ENCODE measurements at places on chromosomes 7 and 10.

DNA sequence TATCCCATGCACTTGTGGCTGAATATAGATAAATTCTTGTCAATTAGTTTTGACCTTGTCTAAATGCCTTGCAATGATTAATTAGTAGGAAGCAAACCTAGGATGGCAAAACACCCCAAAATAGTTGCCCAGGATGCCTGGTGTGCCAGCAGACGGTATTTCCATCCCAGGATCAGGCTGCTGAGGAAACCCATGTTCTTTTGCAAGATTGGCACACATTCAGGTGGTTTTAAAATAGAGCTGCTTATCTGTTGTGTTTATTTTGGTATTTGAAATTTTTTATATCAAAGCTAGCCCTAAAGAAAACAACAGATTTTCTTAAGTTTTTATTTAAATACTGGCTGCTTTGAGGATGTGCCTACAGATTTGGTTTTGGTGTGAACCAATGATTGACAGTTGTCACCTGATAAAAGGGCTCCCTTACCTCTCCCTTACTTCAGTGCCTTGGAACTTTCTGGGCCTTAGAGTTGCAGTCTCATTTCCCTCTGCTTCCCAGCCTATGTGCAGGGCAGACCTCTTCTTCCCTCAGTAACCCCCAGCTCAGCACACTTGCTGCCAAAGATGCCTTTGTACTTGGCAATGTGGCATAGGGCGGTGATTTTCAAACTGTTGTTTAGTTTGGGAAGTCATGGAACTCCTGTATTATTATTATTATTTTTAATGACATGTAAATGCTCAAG is 54.0 kb downstream of the CCNY start:
- DNase-seq = no peak

DNA sequence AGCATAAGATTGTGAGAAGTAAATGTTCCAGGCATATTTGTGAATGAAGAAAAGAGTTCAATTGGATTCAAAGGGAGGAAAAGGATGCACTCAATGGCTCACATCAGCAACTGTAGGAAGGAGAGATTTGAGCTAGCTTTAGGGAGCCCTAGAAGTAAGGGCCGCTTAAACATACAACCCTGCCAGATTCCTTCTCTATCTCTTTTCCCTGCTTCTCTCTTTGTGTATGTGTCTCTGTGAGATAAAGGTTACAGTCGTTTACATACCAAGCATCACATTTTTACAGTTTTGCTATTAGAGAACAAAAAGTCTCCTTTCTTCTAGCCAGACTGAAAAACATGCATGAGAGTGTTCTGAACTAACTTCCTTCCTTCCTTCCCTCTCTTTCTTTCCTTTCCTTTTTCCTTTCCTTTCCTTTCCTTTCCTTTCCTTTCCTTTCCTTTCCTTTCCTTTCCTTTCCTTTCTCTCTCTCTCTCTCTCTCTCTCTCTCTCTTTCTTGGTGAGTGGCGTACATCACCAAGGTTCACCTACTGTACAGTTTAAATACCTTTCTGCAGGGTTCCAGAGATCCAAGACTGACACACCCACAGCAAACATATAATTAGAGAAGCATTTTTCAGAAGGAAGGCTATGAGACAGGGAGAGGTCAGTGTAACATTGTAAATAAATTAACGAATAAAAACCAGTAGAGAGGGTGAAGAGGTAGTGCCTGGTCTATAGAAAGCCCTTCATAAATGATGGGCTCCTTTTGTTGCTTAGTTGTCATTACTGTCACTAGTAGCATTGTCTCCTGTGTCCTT is 240.4 kb downstream of the ARL4A start:
- DNase-seq = no peak

- DNase-seq = no peak
These were observed 71.1 kb downstream of the SPDYE5 start for GRCh38 chr7:75563171-75563570.

DNA sequence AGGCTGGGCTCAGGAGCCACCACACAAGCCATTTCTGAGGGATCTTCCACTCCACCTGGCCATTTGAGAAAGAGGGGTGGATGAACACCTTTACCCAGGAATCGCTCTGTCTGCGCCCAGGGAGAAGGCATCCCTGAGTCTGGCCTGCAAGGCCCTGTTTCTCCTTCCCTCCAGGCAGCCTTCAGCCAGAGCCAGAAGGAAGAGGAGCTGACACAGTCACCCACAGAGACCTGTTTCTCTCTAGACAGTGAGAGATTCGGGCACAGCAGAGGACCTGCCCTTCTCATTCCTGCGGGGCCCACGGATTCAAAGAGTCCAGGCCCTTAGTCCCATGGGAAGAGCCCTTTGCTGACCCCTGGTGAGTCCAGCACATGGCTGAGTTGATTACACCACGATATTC is 127.5 kb upstream of the TNS3 start:
- no peak for DNase-seq

GRCh38 chr7:44645696-44646095 is 39.3 kb downstream of the OGDH start:
- no peak for DNase-seq
